Esophagus squamous epithelium (tissue), 5 donors: ENCODE measurements at places on chromosomes 12 and 14.

GRCh38 chr12:10361084-10361483 lies 28.8 kb downstream of the KLRK1 start:
- no peak for DNase-seq

DNA sequence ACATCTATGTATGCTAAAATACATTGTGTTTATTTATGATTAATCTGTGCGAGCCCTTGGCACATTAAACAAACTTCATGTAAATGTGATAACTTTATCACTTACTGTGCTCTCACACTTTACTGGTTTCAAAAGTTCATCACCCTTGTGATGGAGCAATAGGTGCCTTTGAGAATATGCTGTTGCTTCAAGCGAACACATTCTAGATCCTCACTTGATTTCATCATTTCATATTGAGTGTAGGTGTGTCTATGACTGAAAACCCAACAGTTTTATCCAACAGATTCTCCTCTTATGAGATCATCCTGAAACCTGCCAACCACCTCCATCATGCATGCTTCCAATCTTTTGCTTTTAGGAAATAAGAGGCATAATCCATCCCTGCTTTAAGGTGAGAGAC lies 854.4 kb downstream of the TMEM121 start:
- DNase-seq = no peak

- no peak for DNase-seq
Observed at GRCh38 chr14:69625299-69626131, 14.1 kb downstream of the SUSD6 start.

GRCh38 chr14:92352158-92352985 lies 29.4 kb downstream of the SLC24A4 start:
- no peak for DNase-seq

DNA sequence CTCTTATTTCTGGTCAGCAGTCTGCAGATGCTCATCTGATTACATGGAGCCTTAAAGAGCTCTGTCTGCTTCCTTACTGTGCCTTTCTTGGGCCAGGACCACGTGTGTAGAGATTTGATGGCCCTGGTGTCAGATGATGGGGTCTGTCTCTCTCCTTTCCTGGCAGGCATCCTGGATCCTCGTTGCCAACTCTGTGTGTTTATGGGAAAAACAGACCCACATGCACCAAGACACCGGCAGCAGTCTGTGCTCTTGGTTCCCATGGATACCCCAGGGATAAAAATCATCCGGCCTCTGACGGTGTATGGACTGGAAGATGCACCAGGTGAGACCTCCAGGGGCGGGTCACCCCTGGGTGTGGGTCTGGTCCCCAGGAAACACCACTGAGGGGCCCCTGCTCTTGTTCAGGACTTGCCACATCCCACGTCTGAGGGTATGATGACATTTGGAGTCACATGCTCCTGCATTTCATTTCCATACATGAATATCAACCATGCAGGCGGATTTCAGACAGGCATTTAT lies 18.5 kb upstream of the ALDH2 start:
- DNase-seq = no peak

DNA sequence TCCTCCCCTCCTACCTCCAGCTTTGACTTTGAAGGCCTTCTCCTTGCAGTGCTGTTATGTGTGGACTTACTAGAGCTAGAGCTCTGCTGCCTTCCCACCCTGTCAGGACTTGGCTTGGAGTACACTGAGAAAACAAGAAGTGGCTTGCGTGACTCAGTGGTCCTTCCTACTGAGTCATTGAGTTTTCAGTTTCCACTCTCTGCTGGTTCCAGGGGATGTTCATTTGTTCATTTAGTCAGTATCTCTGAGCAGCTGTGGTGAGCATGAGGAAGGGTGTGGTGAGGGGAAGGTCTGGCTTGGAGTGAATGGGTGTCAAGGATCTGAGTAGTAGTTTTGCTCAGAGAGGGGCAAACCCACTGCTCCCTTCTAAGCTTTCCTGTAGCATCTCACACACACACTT lies 17.2 kb upstream of the ELK3 start:
- DNase-seq = no peak

DNA sequence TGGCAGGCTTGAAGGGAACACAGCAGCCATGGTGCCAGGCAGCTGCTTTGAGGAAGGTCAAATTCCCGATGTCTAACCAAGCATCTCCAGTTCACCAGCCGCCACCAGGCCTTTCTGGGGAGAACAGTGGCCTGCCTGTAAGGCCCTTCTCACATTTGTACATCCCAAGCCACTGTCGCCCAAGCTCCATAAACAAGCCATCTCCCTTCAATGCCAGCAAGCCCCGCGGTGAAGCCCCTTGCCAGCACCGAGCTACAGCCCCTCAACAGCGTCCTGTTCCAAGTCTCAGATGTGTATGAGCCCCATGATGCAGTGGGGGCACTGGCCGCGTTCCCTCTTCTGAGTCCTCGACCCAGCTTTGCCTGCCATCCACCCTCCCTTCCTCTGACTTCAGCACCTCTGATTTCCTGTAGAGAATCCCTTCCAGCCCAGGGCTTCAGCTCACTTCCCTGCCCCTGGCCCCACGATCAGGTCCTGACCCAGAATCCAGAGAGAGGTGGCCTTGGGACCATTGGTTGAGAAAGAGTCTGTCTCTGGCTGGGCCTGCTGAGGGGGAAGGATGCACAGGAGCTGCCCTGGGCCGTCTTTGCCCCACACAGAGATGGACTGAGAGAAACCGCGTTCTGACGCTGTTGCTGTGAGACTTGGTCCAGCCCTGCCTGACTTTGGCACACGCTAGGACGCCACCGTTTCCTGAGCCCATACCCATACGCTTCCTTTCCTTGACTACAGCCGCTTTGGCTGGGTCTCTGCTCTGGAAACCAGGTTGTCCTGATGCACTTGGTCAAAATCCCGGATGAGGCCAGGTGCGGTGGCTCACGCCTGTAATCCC lies 1.9 kb upstream of the MMP17 start:
- DNase-seq = no peak

GRCh38 chr12:107519906-107520859 lies 165.4 kb upstream of the PWP1 start:
- no peak for DNase-seq

- no peak for DNase-seq
Observed at GRCh38 chr12:38490941-38491340, 174.4 kb downstream of the ALG10B start.

- DNase-seq = no peak
Observed at GRCh38 chr12:129332286-129332685, 479.0 kb downstream of the GLT1D1 start.

GRCh38 chr14:33847066-33847465 lies 103.8 kb downstream of the EGLN3 start:
- DNase-seq = no peak

DNA sequence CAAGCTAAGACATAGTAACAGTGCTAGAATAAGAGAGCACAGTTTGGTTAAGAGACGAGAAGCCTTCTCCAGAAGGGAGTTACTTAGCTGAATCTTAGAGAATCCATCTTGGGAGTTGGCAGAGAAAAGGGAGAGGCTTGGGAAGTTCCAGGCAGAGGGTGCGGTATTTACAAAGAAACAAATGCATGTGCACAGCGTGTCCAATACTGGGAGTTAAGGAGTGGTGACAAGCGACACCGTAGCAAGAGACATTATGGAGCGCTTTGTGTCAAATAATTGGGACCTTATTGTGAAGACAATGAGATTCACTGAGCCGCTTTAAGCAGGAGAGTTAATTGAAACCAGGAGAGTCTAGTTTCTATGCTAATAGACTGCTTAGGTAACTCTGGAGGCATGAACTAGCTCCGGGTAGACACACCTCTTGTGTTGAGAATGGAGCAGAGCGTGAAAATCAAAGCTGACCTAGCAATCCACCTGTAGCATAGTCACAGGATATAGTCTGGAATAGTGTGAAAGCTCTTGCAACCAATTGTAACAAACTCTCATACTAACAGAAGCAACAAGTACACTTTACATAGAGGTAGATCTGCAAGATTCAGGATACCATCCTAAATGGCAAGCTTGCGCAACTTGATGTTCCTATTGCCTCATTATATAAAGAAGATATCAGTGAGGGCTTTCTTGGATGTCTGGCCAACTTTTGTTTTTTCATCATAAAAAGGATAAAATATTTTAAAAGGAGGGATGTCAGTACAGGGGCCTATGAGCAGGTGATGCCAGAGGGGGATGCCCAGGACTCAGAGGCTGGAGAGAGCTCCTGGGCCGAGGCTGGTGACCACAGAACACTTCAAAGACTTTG lies 5.3 kb downstream of the ALDH1L2 start:
- no peak for DNase-seq

DNA sequence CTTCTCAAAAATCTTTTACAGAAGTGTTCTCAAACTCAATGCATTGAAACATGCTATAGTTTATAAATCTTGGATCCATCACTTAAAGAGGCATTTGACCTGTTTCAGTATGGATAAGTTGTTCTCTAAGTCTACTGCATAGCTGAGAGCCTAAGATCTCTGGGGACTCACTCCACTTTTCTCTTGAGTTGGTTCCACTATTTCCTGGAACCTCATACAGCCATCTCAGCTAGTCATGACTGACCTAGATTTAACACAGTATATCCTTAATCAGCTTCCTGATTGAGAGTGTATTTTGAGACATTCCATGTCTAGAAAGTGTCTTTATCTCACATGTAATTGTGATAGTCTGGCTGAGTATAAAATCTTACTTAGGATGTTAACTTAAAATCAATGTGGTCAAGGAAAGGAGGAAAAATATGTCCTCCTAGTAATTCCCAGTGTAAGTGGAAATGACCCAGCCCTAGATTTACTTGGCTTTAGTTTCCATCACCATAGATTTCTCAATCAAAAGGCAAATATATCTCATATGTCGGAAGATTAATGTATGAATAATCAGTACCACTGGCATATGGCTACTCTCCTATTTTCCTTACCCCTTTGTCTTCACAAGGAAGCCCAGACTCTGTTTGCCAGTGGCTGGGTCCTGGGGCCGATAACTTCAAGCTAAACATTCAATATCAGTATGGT lies 61.9 kb downstream of the KICS2 start:
- DNase-seq = no peak

DNA sequence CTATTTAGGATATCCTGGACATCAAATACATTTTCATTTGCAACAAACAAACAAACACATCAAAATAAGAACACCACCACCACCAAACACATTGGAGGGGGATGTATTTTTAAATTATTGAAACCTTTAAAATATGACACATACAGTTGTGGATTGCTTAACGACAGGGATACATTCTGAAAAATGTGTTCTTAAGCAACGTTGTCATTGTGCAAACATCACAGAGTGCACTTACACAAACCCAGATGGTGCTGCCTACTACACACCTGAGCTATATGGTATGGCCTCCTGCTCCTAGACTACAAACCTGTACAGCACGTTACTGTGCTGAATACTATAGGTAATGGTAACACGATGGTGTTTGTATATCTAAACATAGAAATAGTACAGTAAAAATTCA lies 19.4 kb downstream of the PYGL start:
- no peak for DNase-seq

GRCh38 chr14:74988131-74988530 lies 14.6 kb upstream of the EIF2B2 start:
- DNase-seq = no peak

DNA sequence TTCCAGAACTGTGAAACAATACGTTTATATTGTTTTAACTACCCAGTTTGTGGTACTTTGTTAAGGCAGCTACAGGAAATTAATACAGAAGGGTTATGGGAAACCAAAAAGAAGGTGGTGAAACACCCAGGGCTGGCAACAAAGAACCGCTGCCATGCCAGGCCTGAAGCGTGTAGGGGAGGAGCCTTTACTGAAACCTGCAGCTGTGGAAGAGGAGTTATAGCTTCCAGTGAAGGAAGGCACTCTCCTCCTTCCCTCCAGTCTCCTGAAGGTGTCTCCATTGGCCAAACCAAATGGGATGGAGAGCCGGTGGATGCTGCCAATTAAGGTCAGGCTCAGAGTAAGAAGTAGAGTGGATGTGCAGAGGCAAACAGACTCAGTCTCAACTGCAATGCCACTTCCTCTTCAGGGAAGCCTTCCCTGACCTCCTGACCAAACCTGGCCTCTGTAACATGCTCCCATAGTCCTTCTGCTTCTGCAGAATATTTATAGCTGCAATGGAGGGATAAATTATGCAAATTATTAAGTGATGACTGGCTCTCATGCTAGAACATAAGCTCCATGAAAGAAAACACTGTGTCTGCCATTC lies 168.3 kb downstream of the DAD1 start:
- no peak for DNase-seq

GRCh38 chr14:72776701-72777261 lies 117.1 kb downstream of the DPF3 start:
- DNase-seq = no peak

DNA sequence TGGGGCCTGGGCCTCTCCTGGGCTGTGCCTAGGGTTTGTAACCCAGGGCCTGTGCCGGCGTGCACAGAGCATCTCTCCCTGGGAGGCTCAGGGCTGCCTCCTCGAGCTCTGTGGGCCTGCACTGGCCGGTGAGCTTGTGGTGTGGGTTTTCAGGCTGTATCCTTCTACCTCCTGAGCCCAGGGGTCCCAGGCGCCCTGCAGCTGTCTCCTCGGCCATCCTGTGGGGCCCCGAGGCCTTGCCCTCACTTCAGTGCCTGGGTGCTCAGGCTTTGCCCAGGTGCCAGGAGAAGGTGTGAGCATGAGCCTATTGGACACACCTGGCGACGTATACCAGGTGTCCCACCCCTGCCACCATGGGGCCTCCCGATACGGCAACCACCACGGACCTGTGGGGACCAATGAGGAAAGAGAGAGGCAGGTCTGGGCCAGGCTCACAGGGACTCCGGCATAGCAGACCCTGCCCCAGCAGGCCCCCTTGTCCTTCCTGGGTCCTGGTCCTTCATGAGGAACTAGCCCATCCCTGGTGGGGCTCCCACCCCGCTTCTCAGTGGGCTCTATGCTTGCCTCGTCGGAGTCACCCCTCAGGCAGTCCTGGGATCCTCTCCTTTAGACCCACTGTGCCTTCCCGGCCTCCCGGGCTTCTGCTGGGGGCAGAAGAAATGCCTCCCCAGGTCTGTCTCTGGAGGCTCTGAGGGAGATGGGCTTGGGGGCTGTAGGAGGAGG lies 400.2 kb downstream of the TMEM121 start:
- no peak for DNase-seq

GRCh38 chr12:19739195-19739776 lies 300.0 kb downstream of the AEBP2 start:
- DNase-seq = no peak

DNA sequence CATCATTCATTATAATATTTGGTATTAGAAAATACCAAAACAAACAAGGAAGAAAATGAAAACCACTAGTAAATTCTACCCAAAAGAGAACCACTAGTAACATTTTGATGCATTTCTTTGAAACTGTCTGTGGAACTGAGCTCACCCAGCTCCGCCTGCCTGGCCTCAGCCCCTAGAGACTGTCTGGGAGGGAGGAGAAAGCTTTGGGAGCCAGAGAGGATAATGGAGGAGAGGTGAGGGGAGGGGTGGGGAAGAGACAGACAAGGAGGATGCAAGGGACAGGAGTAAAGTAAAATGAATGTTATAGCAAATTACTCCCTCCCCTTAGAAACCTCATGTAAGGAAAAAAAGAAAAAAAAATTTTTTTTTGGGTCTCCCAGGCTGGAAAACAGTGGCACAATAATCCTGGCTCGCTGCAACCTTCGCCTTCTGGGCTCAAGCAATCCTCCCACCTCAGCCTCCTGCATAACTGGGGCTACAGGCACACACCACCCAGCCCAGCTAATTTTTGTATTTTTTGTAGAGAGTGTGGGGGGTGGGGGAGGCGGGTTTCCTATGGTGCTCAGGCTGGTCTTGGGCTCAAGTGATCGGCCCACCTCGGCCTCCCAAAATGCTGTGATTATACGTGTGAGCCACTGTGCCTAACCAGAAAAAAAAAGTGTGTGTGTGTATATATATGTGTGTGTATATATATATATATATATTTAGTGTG lies 3.2 kb upstream of the MMP19 start:
- no peak for DNase-seq

GRCh38 chr12:75837700-75838099 lies 193.9 kb downstream of the PHLDA1 start:
- no peak for DNase-seq
